DND-41 (cell line): ENCODE measurements at places on chromosomes 2 and 18.

DNA sequence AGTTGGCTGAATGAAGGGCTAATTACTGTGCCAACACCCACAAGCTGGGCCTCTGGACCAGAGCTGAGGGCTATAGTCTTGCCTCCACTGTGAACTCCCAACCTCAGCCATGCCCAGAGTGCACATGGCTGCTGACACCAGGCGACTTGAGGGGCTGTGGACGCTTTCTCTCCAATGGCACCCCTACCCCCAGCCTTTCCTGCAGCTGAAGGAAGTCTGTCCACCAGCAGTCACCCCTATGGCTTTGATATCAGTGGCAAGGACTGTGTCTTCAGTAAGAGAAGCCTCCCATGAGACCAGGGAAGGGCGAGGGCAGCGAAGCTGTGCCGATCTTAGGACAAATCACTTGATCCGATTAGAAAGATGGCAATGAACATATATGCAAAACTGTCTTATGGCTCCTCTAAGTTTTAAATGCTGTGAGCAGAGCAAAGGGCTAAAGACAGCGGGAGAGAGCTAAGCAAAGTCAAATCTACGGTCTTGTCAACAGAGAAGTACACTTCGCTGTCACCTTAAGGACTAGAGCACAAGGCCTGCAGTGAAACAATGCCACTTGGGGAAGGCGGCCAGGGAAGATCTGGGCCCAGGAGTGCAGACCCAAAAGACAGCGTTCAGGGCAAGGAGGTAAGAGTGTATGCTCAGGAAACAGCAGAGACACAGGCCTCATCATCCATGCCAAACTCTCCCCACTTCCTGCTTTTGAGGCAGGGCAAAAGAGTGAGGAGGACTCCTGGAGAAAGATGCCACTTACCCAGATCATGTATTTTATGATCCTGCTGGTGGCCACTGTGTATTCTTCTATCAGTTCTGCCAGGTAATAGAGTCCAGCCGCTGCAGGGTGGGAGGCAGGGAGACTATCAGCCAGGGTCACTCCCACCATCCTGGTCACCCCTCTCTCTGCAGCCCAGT is 1.5 kb downstream of the TEX261 start:
- peak; percentile 25 for DNase-seq

DNA sequence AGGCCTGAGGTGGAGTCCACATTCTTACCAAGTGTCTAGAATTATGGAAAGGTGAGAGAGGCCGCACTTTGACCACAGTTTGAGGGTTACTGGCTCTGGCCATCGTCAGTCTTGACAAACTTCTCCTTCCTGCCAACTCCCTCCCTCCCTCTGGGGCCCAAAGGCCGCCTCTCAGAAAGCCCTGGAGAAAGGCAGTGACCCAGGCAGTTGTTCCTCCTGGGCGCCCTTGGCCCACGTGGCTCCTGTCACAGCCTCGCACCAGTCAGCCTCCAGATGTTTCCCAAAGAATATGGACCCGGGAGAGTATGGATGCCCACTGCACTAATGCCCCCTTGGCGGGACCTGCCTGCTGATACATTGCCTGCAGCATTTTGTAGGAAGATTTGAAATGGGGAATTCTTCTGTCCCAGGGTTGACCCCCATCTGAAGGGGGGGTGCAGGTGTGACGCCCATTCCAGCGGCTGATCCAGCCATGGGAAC is 61.7 kb downstream of the ASB1 start:
- no peak for DNase-seq

- no peak for DNase-seq
These were observed 949 bp downstream of the MYOM1 start for GRCh38 chr18:3218819-3219218.

- DNase-seq, result no peak
These were observed 24.4 kb downstream of the TFCP2L1 start for GRCh38 chr2:121260370-121261154.

- no peak for DNase-seq
These were observed 19.6 kb downstream of the DHX57 start for GRCh38 chr2:38856165-38856564.

- DNase-seq, result no peak
These were observed 99.2 kb downstream of the SOX11 start for GRCh38 chr2:5791371-5791770.

DNA sequence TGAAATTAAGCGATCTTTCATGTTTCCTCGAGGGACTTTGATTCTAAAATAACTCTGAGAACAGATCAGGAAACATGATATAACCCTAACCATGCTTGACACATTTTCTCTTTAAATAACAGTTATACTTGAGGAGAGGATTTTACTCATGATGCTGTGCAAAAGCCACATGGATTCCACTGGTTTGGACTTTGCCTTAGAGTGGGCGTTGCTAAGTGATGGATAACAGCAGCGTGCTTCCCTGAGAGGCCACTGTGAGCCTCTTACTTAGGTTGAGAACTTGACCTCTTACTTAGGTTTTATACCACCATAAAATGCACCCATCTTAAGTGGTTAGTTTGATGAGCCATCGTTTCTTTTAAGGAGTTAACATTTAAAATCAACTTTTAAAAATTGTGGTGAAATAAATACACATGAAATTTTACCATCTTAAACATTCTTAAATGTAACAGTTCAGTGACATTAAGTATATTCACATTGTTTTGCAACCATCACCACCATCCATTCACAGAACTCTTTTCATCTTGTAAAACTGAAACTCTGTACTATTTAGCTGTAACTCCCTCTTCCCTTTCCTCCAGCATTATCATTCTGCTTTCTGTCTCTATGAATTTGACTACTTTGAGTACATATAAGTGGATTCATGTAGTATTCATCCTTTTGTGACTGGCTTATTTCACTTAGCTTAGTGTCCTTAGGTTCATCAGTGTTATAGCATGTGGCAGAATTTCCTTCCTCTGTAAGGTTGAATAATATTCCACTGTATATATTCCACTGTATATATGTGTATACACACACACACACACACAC is 22.6 kb downstream of the ANXA4 start:
- DNase-seq, result no peak

DNA sequence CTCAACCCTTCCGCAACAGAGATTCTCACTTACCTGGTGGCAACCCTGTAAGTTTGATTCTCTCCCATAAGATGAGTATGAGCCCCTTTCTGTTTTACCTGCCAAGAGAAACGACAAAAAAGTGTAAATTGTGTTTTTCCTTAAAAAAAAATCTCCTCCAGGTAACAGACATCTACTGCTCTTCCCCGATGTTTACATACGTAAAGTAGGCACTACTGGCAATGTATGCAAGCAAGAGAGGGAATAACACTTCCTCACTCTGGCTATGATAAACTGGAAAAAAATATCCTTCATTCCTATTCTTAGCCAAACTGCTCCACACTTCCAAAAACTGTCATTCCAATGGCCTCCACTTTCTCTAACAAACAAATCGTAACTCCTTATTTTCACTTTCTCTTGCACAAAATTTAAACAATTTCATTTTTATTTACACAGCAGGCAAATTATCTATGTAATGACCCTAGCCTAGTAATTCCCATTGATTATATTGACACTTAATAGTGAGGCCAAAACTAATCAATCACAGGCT is 184.5 kb downstream of the TCF4 start:
- DNase-seq, result no peak

- DNase-seq, result no peak
These were observed 21.4 kb downstream of the ALMS1 start for GRCh38 chr2:73406996-73407395.

DNA sequence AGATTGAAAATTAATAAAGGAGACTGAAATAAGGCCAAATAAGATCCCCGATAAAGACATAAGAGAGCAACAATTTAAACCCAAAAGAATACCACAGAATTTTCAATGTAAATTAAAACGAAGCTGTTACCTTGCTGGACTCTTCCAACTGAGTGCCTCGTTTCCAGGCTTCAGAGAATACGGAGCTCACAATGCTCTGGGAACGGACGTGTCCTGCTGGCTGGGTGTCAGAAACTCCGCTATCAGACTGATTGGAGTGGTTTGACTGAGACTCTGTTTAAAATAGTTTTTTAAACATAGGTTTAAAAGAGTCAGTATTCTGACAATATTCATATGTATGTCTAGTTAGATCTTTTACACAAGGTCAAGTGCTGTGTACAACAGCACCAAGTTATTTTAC is 90.4 kb downstream of the RAPH1 start:
- no peak for DNase-seq

DNA sequence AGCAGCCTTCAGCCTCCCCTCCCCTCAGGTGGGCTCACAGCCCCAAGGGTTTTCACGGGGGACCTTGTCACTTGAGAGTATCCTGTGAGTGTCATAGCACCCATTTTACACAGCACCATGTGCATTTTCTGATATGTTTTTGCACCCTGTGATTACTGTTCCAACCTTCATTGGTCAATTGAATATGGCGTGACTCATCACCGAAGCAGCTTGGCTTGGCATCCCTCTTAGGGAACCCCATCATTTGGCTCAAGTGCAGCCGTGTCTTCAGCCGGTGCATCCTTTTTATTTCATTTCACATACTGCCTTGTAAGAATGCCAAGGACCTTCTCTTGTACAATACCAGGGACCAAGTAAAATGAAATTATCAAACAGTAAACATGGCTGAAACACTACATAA is 57.6 kb downstream of the NPAS2 start:
- DNase-seq, result no peak

GRCh38 chr2:149741646-149742045 is 154.1 kb upstream of the MMADHC start:
- DNase-seq, result no peak

GRCh38 chr2:59936048-59936447 is 617.4 kb downstream of the BCL11A start:
- no peak for DNase-seq

GRCh38 chr2:122636097-122636496 is 880.6 kb downstream of the TSN start:
- no peak for DNase-seq

DNA sequence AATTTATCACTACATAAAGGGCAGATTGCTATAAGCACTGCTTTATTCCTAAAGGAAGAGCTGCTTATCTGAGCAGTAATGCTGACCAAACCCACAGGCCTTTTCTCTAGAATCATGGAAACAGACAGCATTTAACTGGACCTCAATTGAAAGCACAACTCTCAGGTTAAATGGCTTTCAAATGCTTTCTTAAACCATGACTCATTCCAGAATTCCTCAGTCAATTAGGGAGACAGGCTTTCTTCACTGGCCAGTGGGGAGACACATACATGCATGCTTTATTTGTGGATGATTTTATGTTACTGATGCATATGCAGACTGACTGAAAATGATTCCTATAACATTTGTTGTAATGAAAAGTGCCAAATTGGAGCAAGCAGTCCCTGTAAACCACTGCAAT is 114.6 kb downstream of the ACVR1 start:
- no peak for DNase-seq
